ENCODE measurements at places on chromosomes 1 and 21.

DNA sequence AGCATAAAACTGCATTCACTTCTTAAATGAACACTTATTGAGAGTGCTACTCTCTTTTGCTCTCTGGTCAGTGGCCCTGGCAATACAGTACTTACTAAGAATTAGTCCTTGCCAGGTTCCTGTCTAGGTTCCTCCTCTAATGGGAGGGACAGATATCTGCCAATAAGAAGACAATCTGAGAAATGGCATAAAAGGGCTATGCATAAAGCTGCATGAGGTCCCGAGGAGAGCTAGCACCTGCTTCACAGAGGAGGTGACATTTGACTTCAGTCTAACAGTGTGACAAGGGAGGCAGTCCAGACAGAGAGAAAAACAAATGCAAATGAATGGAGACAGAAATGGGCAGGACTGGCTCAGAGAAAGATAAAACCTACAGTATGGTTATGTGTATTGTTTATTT is 357.1 kb upstream of the SGIP1 start:
- no peak for DNase-seq

DNA sequence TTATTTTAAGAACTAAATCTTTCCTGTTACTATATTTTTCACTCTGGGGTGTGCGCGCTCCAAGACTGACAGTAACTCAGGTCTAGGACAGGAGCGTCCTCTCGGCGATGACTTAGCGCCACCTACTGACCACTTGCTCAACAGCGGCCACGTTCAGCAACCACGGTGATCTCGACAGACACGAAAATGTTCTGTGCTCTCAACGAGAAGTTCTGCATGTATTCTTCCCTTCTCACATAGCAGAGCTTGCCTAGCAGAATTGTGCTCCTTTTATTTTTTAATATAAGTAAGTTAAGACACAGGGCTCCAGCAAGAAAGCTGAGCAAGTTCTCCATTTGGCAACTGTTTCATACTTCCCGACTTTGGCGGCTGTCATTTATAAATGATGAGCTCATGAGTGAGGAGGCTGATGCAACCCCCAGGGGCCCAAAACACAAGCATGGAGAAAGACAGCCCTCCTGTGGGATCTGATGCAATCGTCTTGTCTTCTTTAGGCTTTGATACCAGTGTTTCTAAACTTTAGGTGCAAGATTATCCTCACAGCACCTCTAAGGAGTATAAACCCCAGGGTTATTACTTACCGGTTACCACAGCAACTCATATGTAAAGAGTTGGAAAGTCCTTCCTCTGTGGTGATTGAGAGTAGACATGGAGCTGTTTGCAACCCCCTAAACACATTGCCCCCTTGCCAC is 92.6 kb downstream of the HHIPL2 start:
- DNase-seq = peak; percentile 92

GRCh38 chr21:41130883-41131282 is 37.1 kb upstream of the BACE2 start:
- DNase-seq = no peak

DNA sequence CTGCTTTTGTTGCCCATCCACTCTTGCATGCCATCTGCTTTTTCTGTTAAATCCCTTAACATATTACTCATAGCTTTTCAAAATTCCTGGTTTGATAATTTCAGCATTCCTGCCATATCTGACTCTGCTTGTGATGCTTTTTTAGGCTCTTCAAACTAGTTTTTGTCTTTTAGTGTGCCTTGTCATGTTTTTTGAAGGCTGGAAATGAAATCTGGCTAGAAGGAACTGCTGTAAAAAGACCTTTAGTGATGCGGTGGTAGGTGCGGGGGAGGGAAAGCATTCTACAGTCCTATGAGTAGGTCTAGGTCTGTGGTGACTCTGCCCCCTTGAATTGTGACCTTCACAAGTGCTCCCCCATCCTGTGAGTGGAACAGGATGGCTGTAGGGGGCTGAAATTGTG is 15.0 kb upstream of the S100B start:
- peak; percentile 14 for DNase-seq

DNA sequence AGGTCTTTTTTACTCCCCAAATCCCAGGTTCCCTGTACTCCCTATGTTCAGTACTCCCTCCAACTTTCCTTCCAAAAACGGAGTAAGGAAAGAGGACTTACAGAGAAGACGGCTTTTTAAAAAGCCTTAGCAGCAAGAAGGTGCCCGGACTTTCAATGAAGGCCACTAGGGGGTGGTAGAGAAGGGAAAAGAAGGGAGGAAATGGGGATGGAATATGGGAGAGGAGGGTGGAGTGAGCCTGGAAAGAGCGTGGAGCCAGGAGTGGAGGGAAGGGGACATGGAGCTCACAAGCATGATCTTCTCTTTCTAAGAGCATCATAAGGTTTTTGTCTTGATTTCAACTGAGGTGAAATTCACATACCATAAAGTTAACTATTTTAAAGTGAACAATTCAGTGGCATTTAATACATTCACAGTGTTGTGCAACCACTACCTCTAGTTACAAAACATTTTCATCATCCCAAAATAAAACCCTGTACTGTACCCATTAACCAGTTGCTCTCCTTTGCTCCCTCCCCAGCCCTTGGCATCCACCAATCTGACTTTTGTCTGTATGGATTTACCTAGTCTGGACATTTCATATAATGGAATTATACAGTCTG is 129.9 kb downstream of the ZNF281 start:
- peak; percentile 61 for DNase-seq

DNA sequence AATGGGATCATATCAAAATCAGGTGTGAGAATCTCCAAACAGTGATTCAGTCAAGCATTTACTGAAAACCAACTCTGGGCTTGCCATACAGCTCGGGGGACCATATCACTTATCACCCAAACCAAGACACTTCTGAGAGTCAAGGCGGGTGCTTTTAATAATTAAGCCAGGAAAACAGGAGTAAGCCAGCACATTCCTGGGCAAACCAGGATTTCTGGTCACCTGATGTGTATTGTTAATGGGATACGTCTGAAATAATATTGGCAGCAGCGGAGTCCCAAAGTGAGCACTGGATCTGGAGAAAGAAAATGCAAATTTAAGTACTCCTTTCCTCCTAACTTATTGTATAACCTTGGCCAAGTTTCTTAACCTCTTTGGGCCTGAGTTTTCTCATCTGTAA is 17.6 kb downstream of the OSCP1 start:
- DNase-seq = no peak

GRCh38 chr1:233520261-233521191 is 93.4 kb upstream of the KCNK1 start:
- peak; percentile 77 for DNase-seq

GRCh38 chr1:24085546-24085945 is 26.4 kb downstream of the MYOM3 start:
- DNase-seq = peak; percentile 83

DNA sequence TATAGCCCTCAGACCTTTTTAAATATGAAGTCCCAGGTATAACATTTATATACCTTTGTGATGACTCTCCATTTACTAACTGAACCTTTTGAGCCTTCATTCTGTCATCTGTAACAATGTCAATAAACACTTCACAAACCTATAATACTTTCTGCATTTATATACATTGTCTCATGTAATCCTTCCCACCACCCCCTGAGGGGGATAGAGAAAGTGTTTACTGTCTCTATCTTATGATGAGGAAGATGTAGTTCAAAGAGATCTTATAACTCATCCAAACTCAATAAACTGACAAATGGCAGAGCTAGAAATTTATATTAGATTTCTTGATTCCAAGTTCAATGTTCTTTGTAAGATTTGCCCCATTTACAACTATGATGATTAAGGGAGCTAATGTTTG is 48.3 kb upstream of the CR2 start:
- no peak for DNase-seq

DNA sequence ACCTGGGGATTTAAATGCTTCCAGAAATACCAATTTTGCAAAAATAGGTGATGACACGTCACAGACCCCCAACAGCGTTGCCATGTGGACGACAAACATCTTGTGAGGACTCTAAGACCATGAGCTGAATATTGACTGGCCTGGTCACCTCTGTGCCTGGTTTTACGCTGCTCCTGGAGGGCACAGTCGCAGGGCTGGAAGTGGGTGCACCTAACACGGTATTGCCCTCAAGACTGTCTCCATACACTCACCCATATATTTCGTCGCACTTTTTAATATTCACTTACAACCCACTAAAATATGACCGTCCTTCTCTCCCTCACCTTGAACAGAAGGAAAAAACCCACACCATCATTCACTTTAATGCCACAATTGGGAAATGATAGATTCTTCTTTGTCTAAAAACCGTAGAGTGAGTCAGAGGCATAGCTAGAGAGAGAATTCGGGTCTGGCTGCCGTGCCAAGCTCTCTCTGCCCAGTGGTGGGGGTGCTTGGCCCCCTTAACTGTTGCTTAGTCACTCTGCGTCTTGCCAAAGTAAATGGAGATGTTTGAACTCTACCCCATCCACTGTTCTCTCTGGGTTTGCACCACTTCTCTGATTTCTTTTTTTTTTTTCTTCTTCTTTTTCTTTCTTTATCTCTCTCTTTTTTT is 40.8 kb upstream of the UTS2 start:
- peak; percentile 90 for DNase-seq

DNA sequence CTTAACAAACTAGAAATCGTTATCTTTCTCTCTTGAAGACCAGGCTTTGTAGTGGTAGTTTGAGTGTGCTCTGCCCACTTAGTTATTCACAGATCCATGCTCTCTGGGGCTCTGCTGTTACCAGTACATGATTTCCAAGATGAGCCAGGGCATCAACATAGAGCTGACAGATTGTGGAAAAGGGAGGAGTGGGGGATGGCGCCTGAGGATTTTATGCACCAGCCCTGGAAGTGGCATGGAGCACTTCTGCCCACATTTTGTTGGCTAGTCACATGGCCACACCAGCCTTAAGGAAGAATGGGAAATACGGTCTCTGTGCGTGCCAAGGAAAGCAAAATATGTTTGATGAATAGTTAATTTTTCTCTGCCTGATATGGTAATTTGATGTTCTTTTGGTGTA is 18.2 kb downstream of the TSNAX start:
- no peak for DNase-seq

GRCh38 chr1:18820791-18821641 is 38.4 kb downstream of the TAS1R2 start:
- DNase-seq = peak; percentile 80

GRCh38 chr1:7954683-7955082 is 6.8 kb upstream of the PARK7 start:
- DNase-seq = no peak

DNA sequence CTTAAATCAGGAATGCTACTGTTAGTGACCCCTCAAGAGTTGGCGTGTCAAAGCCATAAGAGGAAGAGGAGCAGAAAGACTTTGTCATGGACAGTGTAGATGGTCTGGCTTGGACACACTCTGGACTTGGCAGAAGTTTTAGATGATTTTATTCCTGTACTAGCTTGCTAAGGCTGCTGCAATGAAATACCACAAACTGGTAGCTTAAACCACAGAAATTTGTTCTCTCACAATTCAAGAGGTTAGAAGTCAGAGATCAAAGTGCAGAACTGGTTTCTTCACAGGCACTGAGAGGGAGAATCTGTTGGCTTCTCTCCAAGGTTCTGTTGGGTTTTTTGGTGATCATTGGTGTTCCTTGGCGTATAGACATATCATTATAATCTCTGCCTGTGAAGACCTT is 869.8 kb upstream of the B3GALT2 start:
- DNase-seq = no peak

- DNase-seq = peak; percentile 54
These were observed 288.0 kb upstream of the PRMT6 start for GRCh38 chr1:106768501-106768900.

GRCh38 chr1:160081261-160081936 is at the start of gene KCNJ9:
Gene KCNJ9 (plus strand): TSS chr1:160081538. CDS start chr1:160084031, 2,493 bp downstream.
- DNase-seq = peak; percentile 48

DNA sequence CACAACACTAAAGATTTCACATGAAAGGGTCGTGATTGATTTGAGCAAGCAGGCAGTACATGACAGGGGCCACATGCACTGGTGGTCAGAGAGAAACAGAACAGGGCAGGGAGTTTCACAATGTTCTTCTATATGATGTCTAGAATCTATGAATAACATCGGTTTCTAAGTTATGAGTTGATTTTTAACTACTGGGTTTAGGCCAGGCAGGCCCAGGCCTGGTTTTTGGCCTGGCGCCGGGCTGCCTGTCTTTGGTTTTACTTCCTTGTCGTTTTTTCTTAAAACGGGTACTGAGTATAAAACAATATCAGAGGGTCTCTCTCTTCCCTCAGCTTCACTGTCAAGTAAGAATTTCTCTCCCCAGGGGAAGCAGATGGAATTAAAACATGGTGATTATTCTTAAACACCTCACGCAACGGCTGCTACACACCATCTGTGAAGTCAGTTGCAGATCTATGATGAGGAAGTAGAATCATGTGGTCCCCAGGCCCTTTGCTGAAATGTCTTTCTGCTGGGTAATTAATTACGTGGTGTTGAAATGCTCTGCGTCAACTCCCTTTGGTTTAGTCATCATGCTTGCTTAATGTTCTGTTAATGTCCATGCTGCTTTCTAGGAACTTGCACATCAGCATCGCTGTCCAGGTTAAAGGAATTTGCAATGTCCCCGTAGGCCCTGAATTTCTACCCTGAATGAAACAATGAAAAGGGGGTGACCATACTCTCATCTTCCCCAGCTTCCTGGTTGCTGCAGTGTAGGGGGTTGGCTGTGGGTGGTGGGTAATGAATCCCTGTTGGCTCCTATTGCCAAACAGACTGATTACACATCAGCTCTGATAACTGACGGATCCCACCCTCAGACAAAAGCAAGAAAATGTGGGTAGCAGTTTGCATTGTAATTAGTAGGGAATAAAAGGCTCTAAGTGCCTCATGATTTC is 70.3 kb downstream of the SERINC2 start:
- DNase-seq = peak; percentile 97
